ENCODE measurements at places on chromosomes 3 and 15.

- no peak for DNase-seq
Observed at GRCh38 chr3:187902936-187903335, 157.7 kb upstream of the BCL6 start.

GRCh38 chr3:133821767-133822638, 16.4 kb downstream of the SRPRB start:
- peak; percentile 13 for DNase-seq

DNA sequence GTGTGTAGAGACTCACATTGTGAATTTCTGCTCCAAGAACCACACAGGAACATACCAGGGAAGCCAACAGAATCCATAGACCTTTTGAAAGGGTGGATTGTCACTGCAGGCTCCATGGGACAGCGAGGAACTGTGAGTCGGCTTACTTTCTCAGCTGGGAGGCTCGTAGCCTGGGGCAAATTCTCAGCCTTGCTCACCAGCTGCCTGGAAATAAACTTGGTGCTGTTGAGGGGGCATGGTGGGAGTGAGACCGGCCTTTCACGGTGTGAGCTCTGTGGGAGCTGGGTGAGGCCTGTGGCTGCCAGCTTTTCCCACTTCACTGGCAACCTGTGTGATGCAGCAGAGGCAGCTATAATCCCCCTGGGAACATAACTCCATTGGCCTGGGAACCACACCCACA, 146.6 kb upstream of the P2RY1 start:
- DNase-seq: no peak

DNA sequence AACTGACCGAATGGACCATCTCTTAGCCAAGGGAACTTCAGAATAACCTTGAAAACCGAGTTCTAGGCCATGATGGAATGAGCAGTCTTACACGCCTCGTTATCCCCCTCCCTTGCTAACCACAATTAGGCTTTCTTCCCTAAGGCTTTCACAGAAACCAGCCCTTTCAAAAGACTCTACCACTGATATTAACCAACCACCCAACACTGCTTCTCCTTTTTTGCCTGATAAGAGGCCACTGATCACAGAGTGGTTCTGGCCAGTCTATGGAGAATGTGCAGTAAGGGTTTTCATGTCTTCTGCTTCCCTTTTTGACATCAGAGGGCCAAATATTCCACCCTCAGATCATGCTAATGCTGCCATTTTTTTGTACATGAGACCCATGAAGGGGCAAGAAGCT, 59.3 kb downstream of the MCF2L2 start:
- no peak for DNase-seq

DNA sequence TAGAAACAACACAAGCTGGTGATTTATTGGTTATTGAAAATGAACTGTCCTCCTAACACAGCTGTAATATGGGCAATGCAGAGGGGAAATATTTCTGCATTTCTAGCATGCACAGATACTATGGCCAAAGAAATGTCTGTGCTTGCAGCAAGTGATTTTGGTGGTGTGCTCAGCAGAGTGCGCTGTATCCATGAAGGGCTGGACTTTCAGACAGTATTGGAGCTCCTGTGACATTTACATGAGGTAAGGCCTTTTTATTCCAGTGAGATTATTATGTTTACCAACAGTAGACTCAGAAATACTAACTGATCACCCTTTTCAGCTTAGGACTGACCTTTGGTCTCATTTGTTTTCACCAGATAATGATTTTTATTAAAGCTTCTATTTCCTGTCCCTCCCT, 1302.6 kb upstream of the EPHA6 start:
- DNase-seq: no peak

- DNase-seq: no peak
Observed at GRCh38 chr3:2180634-2181033, 82.0 kb downstream of the CNTN4 start.

- DNase-seq: no peak
Observed at GRCh38 chr3:81663114-81663513, 98.3 kb downstream of the GBE1 start.

GRCh38 chr15:47717036-47717612, at the start of gene SEMA6D:
Gene SEMA6D (plus strand): TSS chr15:47717505. CDS start chr15:47759799, 42,294 bp downstream.
- DNase-seq: peak; percentile 84

DNA sequence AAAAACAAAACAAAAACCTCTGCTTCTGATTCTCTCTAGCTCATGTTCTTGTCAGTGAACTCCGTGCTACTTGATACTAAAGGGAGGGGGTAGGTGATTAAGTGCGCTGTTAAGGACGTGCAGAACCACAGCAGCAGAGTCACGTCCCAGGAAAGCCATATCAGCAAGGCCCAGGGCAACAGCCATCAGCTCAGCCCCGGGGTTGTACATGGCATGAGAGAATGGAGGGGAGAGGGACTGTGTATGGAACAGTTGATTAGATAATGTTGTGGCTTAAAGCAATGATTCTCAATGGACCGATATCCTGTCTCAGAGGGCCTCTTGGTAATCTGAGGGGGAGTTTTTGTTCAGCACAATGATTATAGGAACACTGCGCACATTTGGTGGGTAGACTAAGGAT, 27.6 kb downstream of the C2CD4A start:
- no peak for DNase-seq

GRCh38 chr3:99505646-99506269, 132.6 kb upstream of the COL8A1 start:
- DNase-seq: peak; percentile 95

DNA sequence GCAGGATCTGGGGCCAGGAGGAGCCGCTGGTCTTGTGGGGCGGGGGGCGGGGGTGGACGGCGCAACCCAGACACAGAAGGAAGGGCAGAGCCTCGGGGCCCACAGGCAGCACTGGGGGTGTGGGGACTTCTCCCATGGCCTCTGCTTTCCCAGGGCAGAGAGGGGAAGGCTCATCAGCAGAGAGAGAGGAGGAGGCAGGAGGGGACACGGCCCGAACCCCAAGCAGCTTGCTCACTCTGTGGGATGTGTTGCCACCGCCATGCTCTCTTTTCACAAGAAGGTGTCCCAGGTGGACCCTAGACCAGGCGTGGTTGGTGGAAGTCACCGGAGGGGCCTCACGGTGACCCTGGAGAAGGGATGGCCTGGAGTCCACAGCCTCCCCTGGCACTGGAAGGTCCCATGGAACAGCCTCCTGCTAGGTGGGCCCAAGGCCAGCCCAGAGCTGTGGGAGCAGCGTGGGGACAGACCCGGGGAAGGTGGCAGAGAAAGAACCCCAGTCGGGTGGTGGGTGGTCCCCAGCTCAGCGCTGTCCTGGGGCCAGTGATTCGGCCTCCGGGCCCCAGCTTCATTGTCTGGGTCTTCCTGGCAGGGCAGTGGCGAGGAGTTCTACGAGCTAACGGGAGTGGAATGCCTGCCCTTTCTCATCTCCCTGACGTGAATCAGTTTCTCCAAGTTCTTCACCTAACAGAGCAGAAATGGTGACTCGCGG, 46.8 kb upstream of the PCSK6 start:
- DNase-seq: no peak

GRCh38 chr3:8767667-8768363, 1.6 kb downstream of the OXTR start:
- DNase-seq: peak; percentile 44

GRCh38 chr3:170643831-170644230, 58.0 kb upstream of the SLC7A14 start:
- no peak for DNase-seq

- DNase-seq: no peak
Observed at GRCh38 chr3:106530367-106530766, 661.6 kb upstream of the CBLB start.

DNA sequence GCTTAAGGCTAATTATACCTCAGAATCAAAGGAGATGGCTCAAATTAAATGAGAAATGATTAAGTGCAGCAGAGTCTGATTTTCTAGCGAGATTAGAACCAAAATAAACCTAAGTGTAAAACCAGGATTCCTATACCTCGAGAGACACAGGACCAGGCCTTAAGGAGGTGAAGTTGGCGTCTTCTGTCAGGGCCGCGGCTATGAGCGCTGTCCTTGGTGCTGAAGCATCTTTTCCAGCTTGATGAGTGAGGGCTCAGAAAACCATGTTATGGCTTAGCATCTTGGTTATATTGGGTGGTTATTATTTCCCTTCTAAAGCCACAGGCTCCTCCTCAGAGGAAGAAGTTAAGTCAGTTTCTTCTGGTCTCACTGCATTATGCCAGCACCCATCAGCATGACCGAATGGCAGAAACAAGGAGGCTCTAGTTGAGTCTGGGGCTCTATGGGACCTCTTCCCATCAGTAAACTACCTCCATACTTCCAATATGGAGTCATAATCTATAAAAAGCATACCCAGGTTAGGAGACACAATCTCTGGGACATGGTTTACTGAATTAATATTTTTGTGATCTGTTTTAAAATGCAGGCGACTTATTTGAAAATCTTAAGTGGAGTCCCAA, 120.1 kb upstream of the NMNAT3 start:
- peak; percentile 7 for DNase-seq

DNA sequence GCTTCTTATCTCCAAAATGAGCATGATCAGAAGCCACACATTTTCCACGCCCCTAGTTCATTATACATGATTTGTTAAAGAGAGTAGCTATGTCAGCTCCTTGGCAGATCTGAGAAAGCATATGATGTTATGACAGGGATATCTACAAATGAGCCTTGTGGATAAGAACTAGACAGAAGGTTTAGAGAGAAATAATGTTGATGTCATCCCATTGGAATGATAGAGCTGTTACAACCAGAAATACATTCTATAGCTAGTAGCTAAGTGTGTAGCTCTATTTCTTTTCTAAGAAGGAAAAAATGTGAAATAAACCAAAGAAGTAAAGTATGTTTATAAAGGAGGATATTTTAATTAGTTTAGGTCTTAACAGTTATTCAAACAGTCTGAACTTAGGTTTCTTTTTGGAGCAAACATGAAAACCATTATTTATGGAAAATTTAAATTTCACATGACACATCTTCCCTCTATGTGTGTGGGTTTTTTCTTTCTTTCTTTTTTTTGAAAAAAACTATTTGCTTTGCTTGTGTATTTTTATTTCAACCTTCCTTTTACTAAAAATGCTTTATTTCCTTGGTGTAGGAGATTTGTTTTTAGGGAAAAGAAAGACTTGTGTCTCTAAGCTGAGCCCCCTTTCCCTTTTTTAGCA, 167.7 kb downstream of the GHSR start:
- peak; percentile 89 for DNase-seq

DNA sequence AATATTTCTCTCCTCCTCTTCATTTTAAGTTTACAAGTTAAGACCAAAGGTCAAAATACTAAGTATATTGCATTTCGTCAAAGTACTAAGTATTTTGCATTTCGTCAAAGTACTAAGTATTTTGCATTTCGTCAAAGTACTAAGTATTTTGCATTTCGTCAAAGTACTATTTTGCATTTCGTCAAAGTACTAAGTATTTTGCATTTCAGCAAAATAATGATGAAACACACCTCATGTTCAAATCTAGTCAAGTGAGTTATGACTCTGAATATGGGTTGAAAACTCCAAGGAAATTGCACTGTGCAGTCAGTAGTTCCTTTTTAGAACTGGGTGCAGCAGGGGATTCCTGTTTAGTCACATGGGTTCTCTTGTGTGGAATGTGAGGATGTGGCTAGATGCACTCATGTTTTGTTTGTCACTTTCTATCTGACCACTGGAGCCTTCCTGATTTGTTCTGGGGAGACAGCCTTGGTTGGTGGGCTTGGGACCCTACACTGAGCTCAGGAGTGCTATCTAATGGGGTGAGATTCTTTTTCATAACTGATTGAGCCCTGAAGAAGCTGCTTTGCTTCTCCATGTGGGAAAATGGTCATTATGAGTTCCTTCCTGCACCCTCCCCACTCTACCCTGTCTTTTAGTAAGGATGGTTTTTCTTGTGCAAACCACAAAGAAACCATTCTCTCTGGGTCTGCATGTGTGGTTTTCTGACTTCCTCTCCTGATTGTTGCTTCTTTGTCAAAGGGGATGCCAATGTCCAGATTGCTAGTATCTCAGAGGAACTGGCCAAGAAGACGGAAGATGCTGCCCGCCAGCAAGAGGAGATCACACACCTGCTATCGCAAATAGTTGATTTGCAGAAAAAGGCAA, 73.4 kb downstream of the CCK start:
- DNase-seq: peak; percentile 23

DNA sequence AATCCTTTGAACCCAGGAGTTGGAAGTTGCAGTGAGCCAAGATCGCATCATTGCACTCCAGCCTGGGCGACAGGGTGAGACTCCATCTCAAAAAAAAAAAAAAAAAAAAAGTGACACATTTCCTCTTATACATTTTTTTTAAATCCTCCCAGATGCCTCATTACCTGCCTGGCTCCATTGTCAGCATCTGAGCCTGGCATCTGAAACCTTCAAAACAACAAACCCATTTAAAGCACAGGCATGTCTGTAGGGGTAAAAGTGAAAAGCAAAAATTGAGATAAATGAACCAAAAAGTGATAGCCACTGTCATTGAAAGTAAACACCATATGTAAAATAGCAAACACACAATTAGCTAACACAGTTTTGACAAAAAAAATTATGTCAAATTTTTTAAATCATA, 38.6 kb downstream of the OSBPL10 start:
- DNase-seq: no peak

DNA sequence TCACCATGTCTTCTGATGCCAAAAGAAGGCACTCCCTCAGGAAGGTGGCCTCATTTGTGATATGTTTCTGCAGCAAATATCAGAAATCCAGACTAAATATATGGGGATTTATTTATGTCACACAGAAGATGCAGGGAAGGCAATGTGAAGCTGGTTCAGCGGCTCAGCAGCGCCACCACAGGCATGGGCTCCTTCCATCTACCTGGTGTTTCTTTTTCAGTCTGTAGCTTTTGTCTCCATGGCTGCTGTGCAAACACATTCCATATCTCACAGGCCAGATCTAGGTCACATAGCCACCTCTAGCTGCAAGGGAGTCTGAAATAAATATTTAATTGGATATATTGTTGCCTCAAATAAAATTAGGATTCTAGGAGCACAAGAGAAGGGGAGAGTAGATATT, 502.1 kb upstream of the IL12A start:
- no peak for DNase-seq

DNA sequence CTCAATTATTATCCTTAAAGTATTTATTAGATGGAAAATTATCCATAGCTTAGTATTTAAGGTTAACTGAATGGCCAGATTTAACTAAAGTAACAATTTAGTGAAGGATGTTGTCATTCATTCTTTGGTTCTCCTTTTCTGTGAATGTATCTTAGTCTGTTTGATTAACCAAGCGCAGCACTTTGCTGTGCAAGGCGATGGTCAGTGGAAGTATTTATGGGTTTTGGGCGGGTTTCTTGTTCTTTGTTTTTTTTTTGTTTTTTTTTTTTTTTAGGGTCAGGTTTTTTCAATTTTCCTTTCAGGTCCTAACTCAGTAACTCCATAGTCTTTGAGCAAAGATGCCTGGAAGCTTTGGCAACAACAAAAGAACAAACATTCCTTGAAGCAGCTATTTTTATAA, 328.8 kb downstream of the PTPRG start:
- DNase-seq: no peak

Data from fibroblast of skin of right quadriceps (primary cell).